Astrocyte of the hippocampus (primary cell): ENCODE measurements at places on chromosomes 13 and 19.

DNA sequence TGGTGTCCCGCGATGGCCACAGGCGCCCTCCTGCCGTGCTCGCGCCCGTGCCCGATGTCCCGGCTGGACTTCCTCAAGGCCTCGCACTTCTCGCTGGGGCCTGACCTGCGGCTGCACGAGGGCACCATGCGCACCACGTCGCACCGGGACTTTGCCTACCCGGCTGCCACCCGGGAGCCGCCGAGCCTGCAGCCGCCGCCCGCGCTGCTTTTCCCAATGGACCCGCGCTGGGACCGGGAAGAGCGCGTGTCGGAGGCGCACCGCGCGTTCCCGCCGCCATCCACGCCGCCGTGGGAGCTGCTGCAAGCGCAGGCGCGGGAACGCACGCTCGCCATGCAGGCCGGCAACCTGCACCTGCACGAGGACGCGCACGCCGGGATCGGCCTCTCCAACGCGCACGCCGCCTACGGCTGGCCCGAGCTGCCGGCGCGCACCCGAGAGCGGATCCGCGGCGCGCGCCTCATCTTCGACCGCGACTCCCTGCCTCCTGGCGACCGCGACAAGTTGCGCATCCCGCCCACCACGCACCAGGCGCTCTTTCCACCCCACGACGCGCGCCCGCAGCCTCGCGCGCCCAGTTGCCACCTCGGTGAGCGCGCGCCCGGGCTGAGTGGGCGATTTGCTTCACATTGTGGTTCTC lies 12.1 kb upstream of the PEX11G start:
- peak; percentile 77 for DNase-seq

GRCh38 chr19:6705931-6706632 lies 14.4 kb downstream of the C3 start:
- no peak for DNase-seq

- DNase-seq: peak; percentile 56
These were observed 325.4 kb downstream of the FOXO1 start for GRCh38 chr13:40341096-40341471.

DNA sequence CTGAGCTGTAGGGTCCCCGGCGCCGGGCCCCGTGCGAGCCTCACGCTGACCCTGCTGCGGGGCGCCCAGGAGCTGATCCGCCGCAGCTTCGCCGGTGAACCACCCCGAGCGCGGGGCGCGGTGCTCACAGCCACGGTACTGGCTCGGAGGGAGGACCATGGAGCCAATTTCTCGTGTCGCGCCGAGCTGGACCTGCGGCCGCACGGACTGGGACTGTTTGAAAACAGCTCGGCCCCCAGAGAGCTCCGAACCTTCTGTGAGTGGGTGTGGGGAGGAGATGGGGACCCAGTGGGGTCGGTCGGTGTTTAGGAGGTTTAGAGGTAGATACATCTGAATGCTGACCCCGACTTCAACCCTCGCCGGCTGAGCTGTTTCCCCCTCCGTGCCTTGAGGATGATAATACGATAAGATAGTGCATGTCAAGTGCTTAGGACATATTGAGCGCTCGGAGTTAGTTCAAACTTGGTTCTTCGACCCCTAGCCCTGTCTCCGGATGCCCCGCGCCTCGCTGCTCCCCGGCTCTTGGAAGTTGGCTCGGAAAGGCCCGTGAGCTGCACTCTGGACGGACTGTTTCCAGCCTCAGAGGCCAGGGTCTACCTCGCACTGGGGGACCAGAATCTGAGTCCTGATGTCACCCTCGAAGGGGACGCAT lies 1.9 kb downstream of the ICAM5 start:
- no peak for DNase-seq

- DNase-seq: peak; percentile 83
These were observed 2.1 kb downstream of the CILP2 start for GRCh38 chr19:19540064-19540714.

GRCh38 chr13:51797664-51798488 lies 6.1 kb downstream of the DHRS12 start:
- DNase-seq: peak; percentile 86

DNA sequence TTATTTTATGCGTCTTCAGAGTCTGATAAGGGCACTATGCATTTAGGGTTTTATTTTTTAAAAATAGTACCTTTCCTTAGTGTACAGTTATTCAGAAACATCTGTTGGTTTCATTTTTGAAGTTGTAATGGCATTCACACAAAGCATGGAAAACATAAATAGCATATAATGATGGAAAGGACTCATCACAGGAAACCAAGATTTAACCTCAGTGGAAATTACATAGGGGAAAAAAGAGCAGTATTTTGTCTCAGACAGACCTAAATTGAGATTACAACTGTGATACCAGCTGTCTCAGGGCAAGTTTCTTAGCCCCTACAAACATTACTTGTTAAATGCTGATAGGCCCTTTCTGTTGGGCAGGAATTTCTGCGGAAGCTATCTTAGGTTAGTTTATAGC lies 57.2 kb downstream of the NHLRC3 start:
- no peak for DNase-seq

- no peak for DNase-seq
These were observed 11.8 kb downstream of the PGLS start for GRCh38 chr19:17522988-17523872.

DNA sequence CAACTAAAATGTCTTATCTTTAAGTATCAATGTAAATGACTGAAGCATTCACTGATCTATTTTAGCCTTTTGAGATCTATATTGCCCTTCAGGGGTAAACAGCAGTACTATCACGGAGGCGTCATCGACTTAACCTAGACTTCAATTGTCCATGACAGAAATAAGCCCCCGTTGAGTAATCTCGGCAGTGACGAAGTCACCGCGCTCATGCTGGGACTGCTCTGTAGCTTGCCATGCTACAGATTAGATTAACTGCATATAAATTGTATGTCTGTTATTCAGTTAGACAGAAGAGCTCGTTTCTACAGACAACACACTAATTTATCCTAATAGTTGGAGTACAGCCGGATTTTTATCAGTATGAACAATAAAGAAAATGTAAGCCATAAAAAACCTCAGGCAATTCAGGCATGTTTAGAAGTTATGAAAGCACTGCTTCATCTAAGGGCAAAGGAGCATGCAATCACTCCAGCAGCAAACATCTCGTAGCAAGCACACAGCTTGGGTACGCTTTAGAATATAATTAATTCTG lies 56.6 kb downstream of the TUBGCP3 start:
- no peak for DNase-seq

- DNase-seq: no peak
These were observed 8.9 kb downstream of the FLT1 start for GRCh38 chr13:28485996-28486543.

DNA sequence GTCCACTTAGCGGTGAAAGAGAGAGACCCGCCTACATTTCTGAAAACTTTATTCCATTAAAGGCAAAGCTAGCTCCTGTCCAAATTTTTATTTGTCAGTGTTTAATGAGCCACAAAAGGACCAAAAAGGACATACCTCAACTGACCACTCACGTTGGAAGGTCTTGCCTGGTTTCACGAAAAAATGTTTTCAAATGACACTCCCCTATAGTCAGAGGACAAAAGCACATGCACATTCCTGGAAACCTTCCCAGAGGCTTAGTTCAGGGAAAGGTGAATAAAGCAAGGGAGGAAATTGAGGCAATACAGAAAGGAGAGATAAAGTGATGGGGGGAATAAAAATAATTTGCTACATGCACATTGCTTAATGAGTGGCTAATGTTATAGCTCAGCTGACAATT lies 55.6 kb downstream of the DOCK9 start:
- peak; percentile 73 for DNase-seq

GRCh38 chr19:47215581-47215980 lies 15.4 kb downstream of the BBC3 start:
- no peak for DNase-seq

DNA sequence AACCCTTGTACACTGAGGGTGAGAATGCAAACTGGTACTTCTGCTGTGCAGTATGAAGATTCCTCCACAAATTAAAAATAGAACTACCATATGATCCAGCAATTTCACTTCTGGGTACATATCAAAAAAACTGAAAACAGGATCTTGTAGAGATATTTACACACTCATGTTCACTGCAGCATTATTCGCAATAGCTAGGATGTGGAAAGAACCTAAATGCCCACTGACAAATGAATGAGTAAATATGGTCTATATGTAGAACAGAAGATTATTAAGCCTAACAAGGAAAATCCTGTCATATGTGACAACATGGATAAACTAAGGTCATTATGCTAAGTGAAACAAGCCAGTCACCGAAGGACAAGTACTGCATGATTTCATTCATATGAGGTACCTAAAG lies 304.7 kb downstream of the ENOX1 start:
- DNase-seq: no peak

DNA sequence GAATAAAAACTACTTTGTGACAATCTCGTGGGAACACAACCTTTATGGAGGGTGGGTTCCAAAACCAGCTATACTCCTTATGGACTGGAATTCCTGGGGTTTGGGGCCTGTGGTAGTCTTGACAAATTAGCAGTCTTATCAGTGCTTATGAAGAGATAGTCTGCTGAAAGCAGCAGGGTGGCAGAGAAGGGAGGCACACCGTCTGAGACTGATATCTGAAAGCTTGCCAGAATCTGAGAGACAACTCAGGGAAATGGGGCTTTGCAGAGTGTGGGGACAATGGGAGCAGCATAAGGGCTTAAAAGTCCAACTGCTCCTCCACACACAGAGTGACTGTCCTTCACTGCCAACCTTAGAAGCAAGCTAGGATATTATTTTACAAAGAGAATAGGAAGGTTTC lies 95.9 kb downstream of the UGGT2 start:
- DNase-seq: no peak

DNA sequence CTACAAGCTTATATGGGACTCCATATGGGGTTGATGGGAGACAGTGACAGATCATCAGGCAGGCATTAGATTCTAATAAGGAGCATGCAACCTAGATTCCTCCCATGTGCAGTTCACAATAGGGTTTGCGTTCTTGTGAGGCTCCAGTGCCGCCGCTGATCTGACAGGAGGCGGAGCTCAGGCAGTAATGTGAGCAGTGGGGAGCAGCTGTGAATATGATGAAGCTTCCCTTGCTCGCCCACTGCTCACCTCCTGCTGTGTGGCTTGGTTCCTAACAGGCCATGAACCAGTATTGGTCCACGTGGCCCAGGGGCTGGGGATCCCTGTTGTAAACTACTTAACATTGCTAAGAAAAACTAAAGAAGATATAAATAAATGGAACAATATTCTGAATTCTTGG lies 378.4 kb downstream of the KCNRG start:
- DNase-seq: peak; percentile 46

- DNase-seq: no peak
These were observed 28.0 kb downstream of the ZSWIM4 start for GRCh38 chr19:13823256-13823655.
